ENCODE measurements at places on chromosomes 7 and 10.

GRCh38 chr7:21028599-21028998 is 241.9 kb upstream of the SP8 start:
- no peak for DNase-seq

- no peak for DNase-seq
These were observed 799.7 kb upstream of the IGFBP3 start for GRCh38 chr7:46720761-46721160.

GRCh38 chr7:43642897-43643630 is 60.2 kb downstream of the STK17A start:
- no peak for DNase-seq

DNA sequence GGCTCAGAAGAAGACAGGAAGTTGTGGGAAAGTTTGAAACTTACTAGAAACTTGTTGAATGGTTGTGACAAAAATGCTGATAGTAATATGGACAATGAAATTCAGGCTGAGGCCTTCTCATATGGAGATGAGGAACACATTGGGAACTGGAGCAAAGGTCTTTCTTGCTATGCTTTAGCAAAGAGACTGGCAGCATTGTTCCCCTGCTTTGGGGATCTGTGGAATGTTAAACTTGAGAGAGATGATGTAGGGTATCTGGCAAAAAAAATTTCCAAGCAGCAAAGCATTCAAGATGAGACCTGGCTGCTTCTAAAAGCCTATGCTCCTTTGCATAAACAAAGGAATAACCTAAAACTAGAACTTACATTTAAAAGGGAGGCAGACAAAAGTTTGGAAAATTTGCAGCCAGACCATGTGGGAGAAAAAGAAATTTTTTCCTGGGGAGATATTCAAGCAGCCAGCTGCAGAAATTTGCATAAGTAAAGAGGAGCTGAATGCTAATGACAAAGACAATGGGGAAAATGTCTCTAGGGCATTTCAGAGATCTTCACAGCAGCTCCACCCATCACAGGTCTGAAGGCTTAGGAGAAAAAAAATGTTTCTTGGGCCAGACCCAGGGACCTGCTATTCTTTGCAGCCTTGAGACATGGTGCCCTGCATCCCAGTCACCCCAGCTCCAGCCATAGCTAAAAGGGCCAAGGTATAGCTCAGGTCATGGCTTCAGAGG is 16.5 kb upstream of the KCND2 start:
- DNase-seq: no peak

Data from stimulated activated CD4-positive, alpha-beta T cell treated with anti-CD3 and anti-CD28 coated beads, Interleukin-12 subunit alpha, Interleukin-12 subunit beta, amount 100 ng/mL, for 24 hours (primary cell).